ENCODE measurements at places on chromosomes 12 and 14.

DNA sequence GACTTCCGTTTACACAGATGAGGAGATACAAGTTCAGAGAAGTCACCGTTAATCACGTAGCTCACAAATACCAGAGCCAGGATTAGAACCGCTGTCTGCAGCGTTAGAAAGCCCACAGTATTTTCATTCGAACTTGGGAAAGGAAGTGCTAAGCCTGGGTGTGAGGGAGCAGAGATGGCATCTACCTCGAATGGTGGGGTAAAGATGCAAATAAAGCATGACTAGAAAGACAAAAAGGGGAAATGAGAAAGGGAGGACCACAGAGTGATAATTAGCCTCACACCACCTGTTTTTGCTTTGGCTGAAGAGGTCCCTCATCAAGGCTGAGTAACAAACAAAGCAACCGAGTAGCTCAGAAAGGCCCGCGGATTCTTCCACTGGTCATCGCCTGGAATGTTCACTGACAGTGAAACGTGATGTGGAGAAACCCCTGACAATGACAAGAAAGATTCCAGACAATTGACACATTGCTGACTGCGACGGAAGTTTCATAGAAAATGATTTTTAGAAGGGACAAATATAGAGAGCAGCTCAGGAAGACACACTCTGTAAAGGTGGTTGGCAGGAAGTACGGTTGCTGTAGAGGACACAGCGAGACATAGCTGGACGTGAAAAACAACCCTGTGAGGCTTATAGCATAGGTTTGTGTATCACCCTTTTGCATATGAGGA is 31.5 kb upstream of the BHLHE41 start:
- no peak for DNase-seq

DNA sequence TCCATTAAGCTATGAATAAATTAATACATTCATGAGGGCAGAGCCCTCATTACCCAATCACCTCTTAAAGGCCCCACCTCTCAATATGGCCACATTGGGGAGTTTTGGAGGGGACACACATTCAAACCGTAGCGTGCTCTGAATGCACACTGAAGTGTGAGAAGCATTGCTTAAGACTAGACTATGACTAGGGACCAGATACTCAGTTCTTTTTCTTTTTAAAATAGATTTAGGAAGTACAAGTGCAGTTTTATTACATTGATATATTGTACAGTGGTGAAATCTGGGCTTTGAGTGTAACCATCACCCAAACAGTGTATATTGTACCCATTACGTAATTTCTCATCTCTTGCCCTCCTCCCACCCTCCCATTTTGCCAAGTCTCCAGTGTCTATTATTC is 21.0 kb upstream of the JDP2 start:
- peak; percentile 55 for DNase-seq

DNA sequence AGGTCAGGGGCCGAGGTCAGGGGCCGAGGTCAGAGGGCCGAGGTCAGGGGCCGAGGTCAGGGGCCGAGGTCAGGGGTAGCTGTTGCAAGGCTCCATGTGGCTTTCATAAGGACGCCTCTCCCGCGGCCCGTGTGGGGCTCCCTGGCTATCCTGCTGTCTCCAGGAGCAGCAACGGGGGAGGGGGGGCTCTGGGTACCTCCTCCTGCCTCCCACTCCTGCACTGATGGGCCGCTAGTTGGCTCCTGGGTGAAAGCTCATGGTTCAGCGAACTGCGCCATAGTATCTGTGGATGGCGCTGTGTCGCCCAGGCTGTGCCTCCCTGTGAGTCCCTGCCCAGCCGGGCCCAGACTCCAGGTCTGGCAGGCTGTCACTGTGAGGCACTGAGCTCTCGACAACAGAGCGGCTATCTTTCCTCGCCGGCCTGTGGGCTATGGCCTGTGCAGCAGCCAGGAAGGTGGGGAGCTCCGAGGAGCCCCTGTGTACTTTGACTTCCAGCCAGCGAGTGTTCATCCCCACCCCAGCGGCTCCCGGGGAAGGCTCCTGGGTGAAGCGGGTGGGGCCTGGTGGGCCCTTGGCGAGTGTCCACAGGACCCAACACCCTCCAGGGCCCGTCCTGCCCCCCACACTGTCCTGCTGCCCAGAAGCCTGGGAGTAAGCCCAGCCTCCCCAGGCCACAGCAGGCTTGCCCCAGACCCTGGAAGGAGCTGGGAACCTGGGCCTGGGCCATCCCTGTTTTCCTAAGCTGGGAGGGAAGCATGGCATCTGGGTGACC is 8.1 kb downstream of the RFLNA start:
- no peak for DNase-seq

DNA sequence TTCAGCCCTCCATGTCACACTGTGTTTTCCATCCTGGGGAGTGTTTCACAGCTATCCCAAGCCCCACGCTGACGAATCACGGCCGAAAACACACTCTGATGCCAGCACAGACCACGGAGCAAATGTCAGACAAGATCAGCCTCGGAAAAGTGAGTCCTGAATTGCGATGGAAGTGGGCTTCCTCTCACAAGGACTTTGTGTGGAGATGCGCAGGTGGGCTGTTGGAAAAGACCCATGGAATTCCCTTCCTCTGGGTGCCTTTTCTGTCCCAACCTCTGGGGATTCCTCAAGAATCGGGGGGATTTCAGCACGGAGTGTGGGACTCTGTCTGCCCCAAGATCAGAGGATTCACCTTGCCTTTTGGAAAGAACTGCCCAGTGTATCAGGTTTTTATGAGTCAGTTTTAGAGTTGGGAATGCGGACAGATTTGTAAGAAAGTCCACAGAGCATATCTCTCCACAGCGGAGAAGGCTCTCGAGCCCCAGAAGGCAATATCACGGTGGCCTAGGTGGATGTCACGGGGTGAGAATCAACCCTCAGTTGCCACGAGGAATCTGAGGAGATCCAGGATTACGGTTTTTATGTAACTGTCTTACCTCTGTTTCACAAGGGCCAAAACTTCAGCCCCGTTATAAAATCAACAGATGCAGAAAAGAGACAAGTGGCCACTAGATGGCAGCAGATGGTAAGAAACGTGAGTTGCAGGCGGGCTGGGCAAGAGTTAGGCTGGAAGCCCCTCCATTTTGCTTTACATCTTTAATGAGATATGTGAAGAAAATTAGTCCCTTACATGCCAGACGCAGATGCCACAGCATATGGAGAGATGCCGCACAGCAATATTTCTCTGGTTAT is 201.9 kb downstream of the DAD1 start:
- no peak for DNase-seq

DNA sequence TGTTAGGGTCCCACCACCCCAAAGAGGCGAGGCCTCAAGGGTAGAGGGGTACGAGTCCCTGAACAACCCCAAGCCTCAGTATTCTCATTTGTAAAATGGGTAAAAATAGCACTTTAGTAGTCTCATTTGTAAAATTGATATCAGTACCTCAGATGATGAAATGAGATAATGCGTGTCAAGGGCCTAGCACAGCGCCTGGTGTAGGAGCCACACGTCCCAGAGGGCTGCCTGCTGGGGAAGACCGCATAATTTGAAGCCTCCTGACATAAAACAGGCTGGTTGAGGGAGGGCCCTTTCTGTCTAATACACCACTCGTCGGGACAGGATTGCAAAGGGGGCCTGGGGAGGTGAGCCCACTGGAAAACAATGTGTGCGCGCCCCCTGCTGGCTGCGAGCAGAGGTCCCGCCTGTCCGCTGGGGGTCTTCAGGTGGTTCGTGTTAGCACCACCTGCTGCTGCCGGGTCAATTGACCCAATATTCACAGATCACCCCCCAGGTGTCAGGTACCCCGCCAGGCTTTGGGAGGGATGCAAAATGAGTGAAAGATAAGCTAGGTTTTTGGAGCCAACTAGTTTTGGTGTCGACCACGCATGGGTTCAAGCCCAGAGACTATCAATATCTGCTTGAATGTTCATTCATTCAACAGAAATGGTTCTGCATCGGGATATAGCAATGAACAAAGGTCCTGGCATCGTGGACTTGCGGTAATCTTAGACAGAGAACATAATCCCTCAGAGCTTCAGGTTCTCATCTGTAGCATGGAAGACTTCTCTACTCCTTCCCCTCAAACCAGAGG is 24.7 kb upstream of the IRF2BPL start:
- no peak for DNase-seq

GRCh38 chr14:75934998-75935628 is 46.7 kb downstream of the TGFB3 start:
- DNase-seq, result no peak

DNA sequence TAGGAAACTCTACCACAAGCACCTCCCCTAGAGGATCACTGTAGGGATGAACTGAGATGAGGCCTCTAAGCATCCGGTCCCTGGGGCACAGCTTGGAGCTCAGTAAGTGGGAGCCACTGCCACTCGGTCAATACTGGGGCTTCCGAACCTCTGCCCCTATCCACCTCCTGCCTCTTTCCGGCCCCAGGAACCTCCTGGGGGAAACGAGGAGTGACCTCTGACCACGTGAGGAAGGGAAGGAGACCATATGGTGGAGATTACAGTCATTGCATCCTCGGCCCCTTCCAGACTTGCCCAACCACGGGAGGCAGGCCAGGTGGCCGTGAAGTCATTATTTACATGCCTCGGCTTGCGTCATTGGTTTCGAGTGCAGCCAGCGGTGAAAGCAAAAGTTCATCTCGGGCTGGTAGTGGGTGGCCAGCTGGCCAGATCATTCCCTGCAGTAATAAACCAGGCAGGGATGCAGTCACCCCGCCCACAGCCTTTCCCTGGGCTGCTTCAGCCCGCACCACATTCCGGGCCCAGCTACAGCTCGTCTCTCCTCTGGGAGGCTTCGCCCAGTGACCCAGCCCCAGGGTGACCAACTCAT is 65.4 kb downstream of the C14orf132 start:
- DNase-seq, result no peak

DNA sequence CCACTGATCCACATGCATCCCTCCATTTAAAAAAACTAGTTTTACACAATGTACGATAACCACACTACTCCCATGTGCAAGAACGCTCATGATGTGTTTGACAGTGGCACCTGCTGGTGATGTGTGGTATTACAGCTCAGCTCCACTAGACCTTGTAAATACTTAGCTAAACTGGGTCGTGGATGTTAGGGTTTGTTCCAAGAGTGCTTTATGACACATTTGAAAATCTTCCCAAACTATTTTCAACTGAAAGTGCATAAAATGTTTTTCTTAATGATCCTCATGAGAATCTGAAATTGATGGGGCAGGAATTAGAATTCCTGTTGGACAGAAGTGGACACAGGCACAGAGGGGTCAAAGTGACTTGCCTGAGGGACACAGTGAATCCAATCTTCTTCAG is 99.2 kb downstream of the SCARB1 start:
- no peak for DNase-seq

- no peak for DNase-seq
These were observed 1239.0 kb downstream of the SLC16A7 start for GRCh38 chr12:60834806-60835205.

DNA sequence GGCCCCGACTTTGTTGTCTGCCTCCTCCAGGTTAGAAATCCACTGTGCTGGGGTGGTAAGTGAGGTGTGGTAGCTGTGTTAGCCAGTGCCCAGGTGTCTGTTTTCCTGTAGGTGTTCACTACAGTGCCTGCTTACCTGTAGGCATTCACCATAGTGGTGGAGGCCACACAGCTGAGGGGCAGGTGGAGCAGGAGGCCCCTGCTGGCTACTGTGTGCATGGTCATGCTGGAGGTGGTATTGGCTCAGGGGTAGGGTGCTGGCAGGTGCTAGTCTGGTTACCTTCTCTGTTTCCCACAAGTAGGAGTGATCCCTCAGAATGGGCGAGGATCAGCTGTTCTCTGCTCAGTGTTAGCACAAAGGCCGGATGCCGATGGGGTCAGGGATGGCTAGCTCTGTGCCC is 217.3 kb downstream of the SYT10 start:
- DNase-seq, result no peak

GRCh38 chr12:122158700-122159285 is 15.2 kb downstream of the IL31 start:
- no peak for DNase-seq

DNA sequence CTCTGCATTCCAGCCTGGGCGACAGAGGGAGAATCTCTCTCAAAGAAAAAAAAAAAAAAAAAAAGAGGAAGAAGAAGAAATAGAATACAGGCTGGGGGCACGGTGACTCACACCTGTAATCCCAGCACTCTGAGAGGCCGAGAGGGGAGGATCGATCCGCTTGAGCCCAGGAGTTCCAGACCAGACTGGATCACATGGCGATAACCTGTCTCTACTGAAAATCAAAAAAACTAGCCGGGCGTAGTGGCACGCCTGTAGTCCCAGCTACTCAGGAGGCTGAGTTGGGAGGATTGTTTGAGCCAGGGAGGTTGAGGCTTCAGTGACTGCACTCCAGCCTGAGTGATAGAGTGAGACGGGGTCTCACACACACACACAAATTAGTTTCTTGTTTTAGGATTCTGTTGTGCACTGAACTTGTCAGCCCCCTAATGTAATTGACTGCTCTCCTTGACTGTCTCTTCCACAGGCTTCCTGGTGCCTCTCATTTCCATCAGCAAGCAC is 963 bp upstream of the TINF2 start:
- peak; percentile 9 for DNase-seq

GRCh38 chr14:85625925-85626585 is 96.1 kb downstream of the FLRT2 start:
- DNase-seq, result no peak

GRCh38 chr14:99199846-99200653 is 71.9 kb downstream of the BCL11B start:
- no peak for DNase-seq

DNA sequence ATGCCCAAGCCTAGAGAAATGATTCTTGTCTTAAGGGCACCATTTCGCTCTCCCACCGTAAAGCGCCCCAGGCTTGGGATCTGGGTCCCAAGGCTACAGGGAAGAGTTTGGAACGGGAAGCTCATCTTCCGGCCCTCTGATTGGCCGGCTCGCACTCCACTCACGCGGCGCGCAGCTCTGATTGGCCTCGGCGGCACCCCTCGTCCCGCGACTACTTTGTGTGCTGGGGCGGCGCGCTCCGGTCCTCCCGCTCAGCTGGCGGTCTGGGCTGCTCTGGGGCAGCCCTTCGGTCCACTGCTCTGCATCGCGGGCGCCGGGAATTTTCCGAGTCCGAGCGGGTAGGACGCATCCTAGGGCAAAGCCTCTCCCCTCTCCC is 886 bp upstream of the FUT8 start:
- no peak for DNase-seq

DNA sequence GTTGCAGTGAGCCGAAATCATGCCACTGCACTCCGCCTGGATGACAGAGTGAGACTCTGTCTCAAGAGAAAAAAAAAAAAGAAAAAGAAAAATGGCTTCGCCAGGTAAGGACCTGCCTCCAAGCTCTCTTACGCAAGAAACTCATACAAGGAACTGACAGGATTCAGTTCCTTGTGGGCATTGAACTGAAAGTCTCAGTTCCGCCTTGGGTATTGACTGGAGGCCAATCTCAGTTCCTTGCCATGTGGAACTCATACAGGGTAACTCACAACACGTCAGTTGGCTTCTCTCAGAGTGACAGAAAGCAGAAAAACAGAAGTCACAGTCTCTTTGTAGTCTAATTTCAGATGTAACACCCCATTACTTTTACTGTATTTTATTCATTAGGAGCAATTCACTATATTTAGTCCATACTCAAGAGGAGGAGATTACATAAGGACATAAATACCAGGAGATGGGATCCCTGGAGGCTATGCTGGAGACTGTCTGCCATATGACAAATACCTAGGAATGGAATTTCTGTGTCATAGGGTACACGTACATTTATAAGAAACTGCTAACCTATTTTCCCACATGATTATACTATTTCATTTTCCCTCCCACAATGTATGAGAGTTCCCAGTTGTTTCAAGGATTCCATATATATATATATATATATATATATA is 11.4 kb upstream of the NOPCHAP1 start:
- peak; percentile 93 for DNase-seq
